ENCODE measurements at places on chromosomes 3 and 15.

- no peak for DNase-seq
These were observed 16.2 kb downstream of the FYCO1 start for GRCh38 chr3:45979378-45979777.

- no peak for DNase-seq
These were observed 116.9 kb upstream of the SOX14 start for GRCh38 chr3:137647179-137647578.

- no peak for DNase-seq
These were observed 54.4 kb downstream of the PGPEP1L start for GRCh38 chr15:98953000-98953787.

- no peak for DNase-seq
These were observed at the start of the genes BTD and HACL1 for GRCh38 chr3:15601399-15602145. BTD (plus strand) TSS chr3:15601745; CDS start chr3:15635440, 33,695 bp downstream. HACL1 (minus strand) TSS chr3:15601569; CDS start chr3:15601463, 106 bp downstream.
